ENCODE measurements at places on chromosomes 5 and 9. TPM values are rescaled to one million over a fixed set of nuclear protein-coding genes. Genes with fewer than 3 reads are reported as not detected.

DNA sequence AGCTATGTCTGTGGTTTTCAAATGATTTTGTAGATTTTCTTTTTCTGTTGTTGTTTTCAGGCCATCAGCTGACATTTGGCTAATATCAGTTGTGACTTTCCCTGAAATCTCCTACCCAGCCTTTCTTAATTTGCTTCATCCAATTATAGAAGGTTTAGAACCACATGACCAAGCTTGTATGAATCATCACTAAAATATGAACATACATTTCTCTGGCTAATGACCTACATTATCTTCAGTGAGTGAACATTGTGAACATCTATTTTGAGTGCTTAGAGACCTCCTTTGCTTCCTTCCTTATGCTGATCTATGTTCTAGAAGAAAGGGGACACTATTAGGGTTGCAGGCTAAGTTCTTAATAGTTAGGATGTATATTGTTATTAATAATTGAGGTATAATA lies 532.5 kb downstream of the RAB3C start:
- no peak for DNase-seq

- DNase-seq: no peak
These were observed 40.4 kb upstream of the FLT4 start for GRCh38 chr5:180689775-180690174.

GRCh38 chr9:35603506-35603985 lies 1.5 kb upstream of the TESK1 start:
- no peak for DNase-seq

- DNase-seq: no peak
These were observed 12.6 kb upstream of the C5orf58 start for GRCh38 chr5:170220191-170220590.

GRCh38 chr5:131163276-131164119 lies 1.6 kb downstream of the HINT1 start:
- DNase-seq: no peak

DNA sequence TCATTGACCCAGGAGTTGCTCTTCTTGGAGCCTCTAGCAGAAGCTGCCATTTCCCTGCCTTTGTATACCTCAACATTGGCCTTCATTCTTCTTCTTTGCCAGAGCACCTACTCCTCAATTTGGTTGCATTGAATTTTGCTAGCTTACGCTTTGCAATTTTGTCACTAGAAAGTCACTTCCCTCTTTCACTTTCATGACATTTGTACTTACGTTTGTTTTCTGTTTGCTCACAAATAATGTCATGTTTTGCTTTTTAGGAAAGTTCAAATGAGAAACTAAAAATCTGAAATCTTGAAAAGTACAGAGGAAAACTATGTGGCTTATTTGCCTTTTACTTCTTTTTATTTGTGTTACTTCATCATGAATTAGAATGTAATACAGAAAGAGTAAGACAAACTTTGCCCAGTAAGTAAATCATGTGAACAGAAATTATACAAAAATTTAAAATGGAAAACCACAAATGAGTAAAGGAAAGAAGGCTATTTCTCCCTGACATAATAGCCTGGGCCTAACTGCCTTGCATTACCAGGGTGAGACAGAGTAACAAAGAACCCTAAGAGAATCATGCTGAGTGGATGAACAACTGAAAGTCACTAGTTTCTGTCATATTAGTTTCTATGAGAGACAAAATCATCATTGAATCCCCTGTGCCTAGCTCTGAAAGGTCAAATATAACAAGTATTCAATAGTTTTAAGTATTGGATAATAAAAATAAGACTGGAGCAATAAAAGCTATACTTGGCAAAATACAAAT lies 7.4 kb upstream of the IFNA1 start:
- no peak for DNase-seq

The HK3 gene
- total RNA-seq: not detected

The IFNB1 gene
- not detected for total RNA-seq

The SPAAR gene
- not detected for total RNA-seq

The ARSI gene
- 5.1 TPM for total RNA-seq

Data from esophagus squamous epithelium (tissue), 5 donors.